ENCODE measurements at places on chromosomes 5 and 9.

GRCh38 chr9:127873886-127874285, 3.6 kb downstream of the AK1 start:
- DNase-seq: no peak

DNA sequence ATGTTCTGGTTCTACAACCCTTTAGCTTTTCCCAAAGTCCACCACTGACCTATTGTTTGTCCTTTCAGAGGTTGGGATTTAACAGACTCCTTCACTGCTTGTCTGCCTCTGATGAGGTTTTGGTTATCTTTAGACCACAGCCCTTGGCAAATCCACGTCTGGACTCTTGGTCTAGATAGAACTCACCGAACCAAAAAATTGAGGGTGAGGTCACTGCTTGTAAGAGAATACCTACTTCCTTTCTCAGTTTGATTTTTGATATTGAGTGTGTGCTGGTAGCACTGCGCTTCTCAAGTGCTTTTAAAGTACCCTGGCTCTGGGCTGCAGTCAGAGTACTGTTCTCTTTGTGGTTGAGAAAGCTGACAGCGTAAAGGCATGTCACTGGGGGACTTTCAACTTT, 61.7 kb downstream of the JMY start:
- no peak for DNase-seq

- no peak for DNase-seq
Observed at GRCh38 chr5:75023368-75024159, 28.8 kb downstream of the GCNT4 start.

- no peak for DNase-seq
Observed at GRCh38 chr5:82129723-82130285, 148.3 kb downstream of the RPS23 start.

- DNase-seq: no peak
Observed at GRCh38 chr9:22228542-22228941, 218.1 kb upstream of the DMRTA1 start.

- no peak for DNase-seq
Observed at GRCh38 chr9:133377721-133378216, 1.6 kb downstream of the STKLD1 start.
